ENCODE measurements at places on chromosomes 12 and 14.

DNA sequence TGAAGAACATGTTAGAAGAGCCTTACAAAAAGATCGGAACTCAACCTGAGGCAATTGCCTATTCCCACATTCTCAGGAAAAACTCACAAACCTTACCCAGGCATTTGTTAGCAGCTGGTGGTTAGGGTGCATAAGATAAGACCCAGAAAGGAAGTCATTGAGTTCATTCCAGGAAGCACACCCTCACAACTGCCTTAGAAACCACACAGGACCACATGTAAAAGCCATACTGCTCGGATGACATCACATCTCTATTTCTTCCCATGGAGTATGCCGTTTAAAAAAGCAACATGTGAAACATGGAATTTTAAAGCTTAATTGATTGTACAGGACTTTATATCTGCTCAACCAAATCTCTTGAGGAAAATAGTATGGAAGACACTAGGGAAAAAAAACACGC is 411.2 kb downstream of the DAD1 start:
- no peak for DNase-seq

- no peak for DNase-seq
Observed at GRCh38 chr12:97754306-97754705, 291.7 kb downstream of the RMST start.

DNA sequence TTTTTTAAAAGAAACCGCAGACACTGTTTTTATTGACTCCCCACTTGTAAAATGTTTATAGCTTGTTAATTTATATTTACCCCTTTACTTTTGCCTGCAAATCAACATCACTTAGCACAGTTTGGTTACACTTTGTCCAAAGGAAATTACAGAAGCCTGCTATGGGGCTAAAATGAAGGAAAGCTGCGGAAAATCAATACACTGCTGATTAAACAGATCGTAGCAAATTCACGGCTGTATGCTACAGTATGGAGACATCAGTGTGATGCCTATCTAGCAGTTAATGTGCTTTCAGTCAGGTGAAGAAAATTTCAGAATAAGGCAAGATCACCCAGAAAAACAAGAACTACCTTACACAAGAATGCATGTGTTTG is 110.0 kb downstream of the FOXG1 start:
- peak; percentile 10 for DNase-seq

GRCh38 chr14:23128969-23129758 is 10.1 kb upstream of the CEBPE start:
- no peak for DNase-seq

GRCh38 chr14:37122919-37123639 is 49.3 kb downstream of the SLC25A21 start:
- no peak for DNase-seq

DNA sequence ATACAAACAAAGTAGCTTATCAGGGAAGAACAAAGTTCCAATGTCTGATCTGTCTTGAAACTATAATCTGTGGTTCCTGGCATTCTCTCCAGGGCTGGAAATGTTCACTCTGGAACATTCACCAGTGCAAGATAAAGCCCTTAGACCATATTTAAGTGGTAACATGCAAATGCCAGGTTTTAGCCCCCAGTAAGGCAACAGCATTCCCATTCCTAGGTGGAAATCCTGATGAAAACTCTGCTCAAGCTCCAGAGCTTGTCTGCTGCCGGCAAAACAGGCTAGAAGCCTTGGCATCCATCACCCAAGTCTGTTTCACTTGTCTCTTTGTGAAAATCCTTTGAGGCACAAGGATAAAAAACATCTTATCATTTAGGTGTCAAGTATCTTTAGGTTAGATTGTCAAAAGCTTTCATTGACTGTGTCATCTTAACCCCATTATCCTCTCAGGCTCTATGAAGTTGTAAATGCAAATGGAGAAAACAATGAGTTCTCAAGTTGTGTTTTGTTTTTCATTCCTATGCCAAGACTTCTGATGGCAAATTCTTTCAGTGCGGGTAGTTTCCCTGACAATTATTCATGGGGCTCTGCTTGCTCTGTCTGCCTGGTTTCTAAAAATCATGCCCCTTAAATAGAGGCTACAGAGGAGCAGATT is 344.7 kb downstream of the NELL2 start:
- DNase-seq = no peak
